ENCODE measurements at places on chromosomes 6 and 20.

GRCh38 chr6:55913228-55914195 is 38.1 kb upstream of the BMP5 start:
- DNase-seq = no peak

- no peak for DNase-seq
These were observed 47.7 kb downstream of the COL19A1 start for GRCh38 chr6:69914015-69914485.

GRCh38 chr6:4388675-4389074 is 253.3 kb upstream of the ECI2 start:
- DNase-seq = no peak

- DNase-seq = no peak
These were observed 22.5 kb downstream of the SNX3 start for GRCh38 chr6:108238322-108238721.

- no peak for DNase-seq
These were observed 225.9 kb upstream of the CST7 start for GRCh38 chr20:24723186-24723585.

GRCh38 chr6:89433252-89434149 is 549 bp downstream of the ANKRD6 start:
- peak; percentile 72 for DNase-seq

DNA sequence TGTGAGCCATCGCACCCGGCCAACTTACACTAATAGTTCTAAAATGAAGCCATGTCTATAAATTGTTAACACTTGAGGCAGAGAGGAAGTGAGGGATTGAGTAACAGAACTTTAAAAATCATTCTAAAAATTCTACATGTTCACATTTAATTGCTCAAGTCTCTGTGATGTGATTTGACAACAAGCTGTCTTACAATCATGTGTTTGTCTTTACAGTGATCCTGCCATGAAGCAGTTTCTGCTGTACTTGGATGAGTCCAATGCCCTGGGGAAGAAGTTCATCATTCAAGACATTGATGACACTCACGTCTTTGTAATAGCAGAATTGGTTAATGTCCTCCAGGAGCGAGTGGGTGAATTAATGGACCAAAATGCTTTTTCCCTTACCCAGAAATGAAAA is 23.6 kb downstream of the GTF2H5 start:
- no peak for DNase-seq

DNA sequence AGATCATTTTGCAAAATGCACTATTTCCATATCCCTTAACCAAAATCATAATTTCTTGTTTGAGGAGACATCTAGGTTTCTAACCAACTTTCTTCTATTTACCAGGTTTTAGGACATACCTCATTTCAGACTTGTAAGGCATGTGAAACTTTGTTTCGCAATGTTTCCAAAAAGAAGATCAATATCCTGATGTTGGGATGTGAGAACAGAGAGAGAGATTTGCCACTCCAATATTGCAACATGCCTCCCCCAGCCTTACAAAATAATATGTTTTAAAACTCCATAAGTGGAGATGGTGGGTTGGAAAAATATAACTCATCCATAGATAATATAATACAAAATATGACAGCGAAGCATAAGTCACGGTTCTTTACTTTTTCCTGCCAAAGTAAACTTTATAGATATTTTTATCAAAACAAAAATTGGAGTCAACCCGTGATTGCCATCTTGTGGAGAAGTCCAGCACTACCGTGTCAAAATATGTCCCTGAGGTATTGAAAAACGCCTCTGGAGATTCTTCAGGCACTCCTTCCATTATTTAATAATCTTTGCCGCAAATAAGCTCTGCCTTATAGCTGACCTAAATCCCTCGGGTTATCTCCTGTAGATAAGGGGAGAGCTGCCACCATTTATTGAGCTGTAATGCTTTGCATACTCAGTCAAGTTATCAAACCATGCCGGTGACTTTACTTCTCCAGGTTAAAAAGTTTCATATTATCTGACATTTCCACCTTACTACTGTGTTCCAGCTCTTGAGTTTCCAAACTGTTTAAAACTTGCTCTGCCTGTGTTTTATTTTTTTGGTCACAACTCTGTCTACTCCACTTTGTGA is 534.2 kb downstream of the HACE1 start:
- no peak for DNase-seq

DNA sequence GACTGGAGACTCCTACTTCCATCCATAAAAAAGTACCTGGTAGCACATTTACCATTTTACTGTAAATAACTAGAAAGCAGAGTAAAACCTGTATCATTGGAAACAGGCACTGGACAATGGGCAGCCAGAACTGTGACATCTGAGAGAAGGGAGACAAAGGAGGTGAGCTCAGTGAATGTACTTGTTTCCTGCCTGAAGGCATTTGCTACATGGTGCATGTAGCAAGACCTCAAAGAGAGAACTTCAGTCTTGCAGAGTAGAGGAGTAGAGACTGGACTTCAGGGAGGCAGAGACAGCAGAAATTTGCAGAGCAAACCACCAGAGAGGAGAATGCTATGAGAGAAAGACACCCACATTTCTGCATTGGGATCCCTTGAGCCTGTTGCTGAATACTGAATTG is 171.0 kb upstream of the CCN2 start:
- DNase-seq = no peak

GRCh38 chr6:141561154-141561553 is 571.6 kb upstream of the GJE1 start:
- no peak for DNase-seq

GRCh38 chr6:83083476-83083875 is 16.0 kb downstream of the DOP1A start:
- peak; percentile 4 for DNase-seq

DNA sequence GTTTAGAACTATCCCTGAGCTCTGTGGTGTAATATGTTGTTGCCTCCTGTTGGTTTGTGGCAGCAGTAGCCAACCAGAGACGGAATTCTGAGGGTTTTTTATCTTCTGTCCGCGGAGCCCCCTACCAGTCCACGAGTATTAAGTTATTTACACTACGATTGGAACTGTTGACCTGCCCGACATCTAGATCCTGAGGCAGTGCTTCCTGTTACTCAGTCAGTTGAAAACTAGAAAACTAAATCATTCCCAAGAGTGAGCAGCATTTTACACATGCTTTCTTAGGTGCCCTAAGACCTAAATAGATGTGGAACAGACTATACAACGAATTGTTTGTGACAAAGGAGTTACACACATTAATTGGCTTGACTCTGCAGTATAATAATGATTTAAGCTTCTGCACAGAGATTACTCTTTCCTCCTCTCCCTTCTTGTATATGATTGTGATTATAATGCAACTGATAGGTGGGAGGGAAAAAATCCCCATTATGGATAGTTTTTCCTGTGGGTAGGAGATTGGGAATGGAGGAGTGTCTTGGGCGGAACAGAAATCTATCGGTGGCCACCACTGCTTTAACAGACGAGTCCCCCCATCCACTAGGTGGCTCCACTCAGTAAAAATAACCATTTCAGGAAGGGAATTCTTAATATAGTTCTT is 1.7 kb downstream of the LOC128125822 start:
- no peak for DNase-seq

DNA sequence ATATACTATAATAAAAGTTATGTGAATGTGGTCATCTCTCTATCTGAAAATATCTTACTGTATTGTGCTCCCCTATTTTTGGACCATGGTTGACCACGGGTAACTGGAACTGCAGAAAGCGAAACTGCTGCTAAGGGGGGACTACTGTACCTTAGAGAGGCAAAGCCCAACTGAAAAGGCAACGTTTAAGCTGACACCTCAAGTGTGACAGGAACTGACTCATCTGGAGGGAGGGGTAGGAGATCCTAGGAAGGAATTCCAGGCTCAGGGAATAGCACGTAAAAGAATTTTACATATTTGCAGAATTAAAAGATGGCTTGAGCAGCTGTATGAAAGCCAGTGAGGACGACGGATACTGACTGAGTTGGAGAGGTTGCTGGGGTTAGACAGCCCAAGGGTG is 34.8 kb downstream of the ELOVL2 start:
- DNase-seq = no peak

DNA sequence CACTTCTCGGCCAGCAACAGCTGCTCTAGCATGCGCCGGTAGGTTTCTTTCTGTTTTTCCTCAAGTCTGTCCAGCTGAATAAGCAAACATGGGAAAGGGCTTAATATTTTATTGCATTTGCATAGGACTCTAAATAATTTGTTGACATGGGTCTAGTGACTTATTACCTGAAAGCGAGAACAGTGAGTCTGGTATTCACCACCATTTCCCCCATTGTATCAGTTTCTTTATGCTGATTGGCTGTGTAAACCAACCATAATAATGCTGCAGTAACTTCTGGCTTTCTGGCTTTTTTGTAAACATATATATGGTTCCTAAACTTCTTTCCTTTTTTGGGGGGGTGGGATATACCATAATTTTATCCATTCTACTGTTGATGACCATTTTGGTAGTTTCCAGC is 69.1 kb upstream of the TMEM30A start:
- no peak for DNase-seq

DNA sequence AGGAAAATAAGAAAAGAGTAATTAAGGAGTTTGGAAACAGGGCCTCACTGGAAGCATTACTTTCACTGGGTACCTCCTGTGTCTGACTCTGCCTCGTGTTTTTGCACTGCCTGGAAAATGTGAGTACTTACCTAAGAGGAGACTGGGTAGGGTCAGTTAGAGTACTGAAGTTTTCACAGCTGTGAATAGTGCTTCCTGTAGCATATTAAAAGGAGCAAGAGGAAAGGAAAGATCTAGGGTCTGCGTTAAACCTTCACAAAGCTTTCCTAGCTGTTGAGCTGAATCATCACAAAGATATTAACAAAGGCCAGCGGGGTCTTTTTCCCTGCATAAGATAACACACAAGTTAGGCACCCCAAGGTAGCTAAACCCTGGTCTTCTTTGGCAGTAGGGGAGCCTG is 82.3 kb downstream of the MLIP start:
- DNase-seq = no peak

DNA sequence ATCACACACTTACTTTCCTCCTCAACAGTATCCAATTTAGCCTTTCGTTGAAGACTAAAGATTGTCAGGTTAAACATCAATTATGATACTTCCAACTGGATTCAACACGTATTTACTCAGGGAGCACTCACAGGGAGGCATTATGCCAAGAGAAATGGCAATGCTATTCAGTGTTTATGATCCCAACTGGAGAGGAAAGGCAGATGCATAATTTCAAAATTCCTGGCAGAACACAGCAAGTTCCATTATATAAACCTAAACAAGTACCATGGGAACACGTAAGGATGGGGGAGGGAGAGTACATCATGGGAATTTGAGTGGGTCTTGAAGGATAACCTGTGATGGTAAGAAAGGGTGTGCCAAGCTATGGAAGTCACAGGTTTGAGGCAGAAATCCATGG is 112.7 kb downstream of the ISM1 start:
- DNase-seq = peak; percentile 71

- no peak for DNase-seq
These were observed 73.5 kb upstream of the CDH4 start for GRCh38 chr20:61178551-61179071.

Data from DMS79 (cell line).